ENCODE measurements at places on chromosomes 2 and 18.

DNA sequence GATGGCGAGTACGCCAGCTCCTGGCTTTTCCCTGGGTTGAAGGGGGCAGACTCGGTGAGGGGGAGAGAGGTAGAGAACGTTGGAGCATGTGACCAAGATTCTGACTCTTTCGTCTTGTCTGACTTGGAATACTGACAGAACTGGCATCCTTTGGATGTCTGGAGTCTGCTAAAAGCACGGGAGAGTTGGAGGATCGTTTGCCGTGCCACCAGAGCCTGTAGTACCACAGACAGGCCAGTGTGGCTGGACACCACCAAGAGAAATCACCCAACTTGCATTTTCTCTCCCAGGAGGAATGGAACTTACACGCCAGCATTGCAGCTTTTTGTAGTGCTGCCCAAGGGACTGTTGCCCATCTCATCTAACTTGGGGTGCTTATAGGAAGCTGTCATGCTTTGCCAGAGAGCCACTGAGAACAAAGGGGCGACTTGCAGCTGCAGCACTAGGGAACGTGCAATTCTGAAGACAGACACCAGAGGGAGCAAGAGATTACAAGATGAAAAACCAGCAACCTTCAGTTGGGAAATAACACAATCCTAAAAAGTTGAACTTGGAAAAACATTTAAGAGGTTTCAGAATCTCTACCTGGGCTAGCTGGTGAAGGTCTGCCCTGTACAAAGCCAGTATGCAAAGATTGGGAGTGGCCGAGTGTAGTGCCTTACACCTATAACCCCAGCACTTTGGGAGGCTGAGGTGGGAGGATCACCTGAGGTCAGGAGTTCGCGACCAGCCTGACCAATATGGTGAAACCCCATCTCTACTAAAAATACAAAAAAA lies 24.1 kb downstream of the PSMG2 start:
- peak; percentile 74 for DNase-seq

GRCh38 chr2:122378521-122378920 lies 623.1 kb downstream of the TSN start:
- no peak for DNase-seq

- peak; percentile 46 for DNase-seq
These were observed 46.8 kb downstream of the SH3BP4 start for GRCh38 chr2:234998404-234999211.

- no peak for DNase-seq
These were observed 15.8 kb downstream of the NABP1 start for GRCh38 chr2:191693778-191694177.

- DNase-seq: no peak
These were observed 188.4 kb downstream of the MTCL1 start for GRCh38 chr18:8893628-8894231.

DNA sequence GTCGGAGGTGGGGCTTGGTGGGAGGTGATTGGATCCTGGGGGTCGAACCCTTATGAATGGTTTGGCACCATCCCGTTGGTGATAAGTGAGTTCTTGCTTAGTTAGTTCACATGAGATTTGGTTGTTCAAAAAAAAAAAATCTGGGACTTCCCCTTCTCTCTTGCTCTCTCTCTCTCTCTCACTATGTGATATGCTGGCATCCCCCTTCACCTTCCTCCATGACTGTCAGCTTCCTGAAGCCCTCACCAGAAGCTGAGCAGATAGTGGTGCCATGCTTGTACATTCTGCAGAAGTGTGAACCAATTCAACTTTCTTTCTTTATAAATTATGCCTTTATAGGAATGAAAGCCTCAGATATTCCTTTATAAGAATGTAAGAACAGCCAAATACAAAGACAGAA lies 269.7 kb upstream of the APCDD1 start:
- no peak for DNase-seq

GRCh38 chr18:67092141-67092540 lies 424.4 kb downstream of the DSEL start:
- DNase-seq: no peak

GRCh38 chr2:157523270-157524247 lies 79.7 kb upstream of the CYTIP start:
- no peak for DNase-seq

- DNase-seq: no peak
These were observed 16.6 kb upstream of the CPS1 start for GRCh38 chr2:210539578-210540416.

DNA sequence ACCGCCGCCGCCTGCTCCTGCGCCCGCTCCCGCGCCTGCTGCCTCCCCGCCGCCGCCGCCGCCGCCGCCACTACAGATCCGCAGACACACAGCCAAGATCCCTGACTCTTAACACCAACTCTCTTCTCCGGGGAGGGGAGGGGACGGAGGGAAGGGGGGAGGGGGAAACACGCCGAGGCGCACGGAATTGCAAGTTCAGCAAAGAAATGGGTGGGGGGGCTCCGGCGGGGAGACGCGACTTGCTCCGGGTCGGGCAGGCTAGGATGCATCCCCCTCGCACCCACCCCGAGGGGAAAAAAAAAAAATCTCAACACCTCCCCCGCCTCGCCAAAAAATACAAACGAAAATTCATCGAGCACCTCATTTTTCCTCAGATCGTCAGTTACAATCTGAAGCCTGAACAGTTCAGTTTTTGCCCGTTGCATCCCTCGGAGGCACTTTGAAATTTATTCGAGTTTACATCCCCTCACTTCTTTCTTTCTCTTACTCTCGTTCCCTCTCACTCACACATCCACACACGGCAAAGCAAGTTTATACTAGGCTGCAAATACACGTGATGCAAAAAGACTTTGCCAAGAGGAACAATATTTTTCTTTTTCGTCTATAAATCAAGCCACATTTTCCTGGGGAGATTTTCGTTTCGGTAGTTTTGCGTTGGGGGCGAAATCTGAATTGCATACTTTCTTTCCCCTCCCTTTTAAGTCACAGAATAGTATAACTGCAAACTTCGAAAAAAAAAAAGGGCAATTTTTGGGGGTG lies at the start of gene TCF4:
Gene TCF4, minus strand, starts transcription at position 82 of the 759 bp plus-strand sequence. CDS start 1,076 bp downstream, outside the sequence.
- peak; percentile 73 for DNase-seq

GRCh38 chr2:208531361-208531760 lies 124.8 kb downstream of the PTH2R start:
- no peak for DNase-seq

- DNase-seq: no peak
These were observed 693.1 kb downstream of the ERBB4 start for GRCh38 chr2:211845338-211846035.

- peak; percentile 68 for DNase-seq
These were observed 53.7 kb downstream of the HS1BP3 start for GRCh38 chr2:20596973-20597859.

DNA sequence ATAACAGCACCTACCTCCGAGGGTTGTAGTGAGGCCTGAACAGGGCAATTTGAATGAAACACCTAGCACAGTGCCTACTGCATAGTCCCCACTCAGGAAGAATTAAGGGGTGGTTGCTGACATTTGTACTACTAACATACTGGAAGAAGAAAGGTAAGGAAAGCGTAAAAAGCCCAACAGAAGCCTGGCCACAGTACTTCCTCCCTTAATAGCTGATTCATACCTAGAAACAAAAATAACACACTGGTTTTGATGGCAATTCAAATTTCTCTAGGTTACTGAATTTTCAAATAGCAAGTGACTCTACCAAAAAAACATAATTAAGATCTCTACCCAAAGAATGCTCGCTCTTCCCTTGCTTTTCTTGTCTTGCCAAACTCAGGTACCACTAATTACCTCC lies 16.2 kb downstream of the SUCLG1 start:
- DNase-seq: no peak

GRCh38 chr2:25588576-25588975 lies 84.8 kb downstream of the DTNB start:
- no peak for DNase-seq

GRCh38 chr2:211113334-211114175 lies 557.2 kb downstream of the CPS1 start:
- DNase-seq: no peak

GRCh38 chr2:85728883-85729824 lies 24.6 kb upstream of the ATOH8 start:
- DNase-seq: peak; percentile 82

DNA sequence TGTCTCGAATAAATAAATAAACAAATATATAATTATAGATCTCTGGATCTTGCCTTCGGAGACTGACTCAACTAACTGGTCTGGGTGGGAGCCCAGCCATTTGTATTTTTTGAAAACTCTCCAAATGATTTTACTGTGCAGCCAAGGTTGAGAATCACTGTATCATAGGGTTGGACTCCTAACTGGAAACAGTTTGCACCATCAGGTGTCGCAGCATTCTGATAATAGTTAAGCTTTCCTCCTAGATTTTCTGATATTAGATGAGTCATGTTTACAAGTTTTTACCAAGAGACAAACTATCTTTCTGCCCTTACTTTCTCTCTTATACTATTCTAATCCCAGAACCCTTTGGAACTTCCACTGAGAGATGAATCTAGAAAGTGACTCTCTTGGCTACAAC lies 16.8 kb downstream of the IL37 start:
- peak; percentile 24 for DNase-seq

- DNase-seq: no peak
These were observed 286.4 kb downstream of the GALNT13 start for GRCh38 chr2:154158101-154158500.

GRCh38 chr2:215979620-215980019 lies 33.7 kb downstream of the MREG start:
- DNase-seq: no peak

- DNase-seq: no peak
These were observed 136.1 kb downstream of the SH3BP4 start for GRCh38 chr2:235087832-235088495.

DNA sequence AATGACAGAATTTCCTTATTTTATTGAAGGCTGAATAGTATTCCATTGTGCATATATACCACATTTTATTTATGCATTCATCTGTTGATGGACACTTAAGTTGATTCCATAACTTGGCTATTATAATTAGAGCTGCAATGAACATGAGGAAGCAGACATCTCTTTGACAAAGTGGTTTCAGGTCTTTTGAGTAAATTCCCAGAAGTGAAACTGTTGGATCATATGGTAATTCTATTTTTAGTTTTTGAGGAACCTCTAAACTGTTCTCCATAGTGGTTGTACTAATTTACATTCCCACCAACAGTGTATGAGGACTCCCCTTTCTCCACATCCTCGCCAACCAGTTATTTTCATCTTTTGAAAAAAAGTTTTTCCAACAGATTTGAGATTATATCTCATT lies 77.5 kb downstream of the TMEM200C start:
- no peak for DNase-seq

- DNase-seq: no peak
These were observed 196.7 kb downstream of the SH3BP4 start for GRCh38 chr2:235148201-235149170.

GRCh38 chr2:20303966-20304365 lies 46.7 kb downstream of the PUM2 start:
- no peak for DNase-seq

- DNase-seq: peak; percentile 94
These were observed at the start of gene STK17B for GRCh38 chr2:196171248-196171871. Gene STK17B, minus strand, starts transcription at chr2:196171578. Its CDS starts 8,195 bp downstream, at chr2:196163383.

DNA sequence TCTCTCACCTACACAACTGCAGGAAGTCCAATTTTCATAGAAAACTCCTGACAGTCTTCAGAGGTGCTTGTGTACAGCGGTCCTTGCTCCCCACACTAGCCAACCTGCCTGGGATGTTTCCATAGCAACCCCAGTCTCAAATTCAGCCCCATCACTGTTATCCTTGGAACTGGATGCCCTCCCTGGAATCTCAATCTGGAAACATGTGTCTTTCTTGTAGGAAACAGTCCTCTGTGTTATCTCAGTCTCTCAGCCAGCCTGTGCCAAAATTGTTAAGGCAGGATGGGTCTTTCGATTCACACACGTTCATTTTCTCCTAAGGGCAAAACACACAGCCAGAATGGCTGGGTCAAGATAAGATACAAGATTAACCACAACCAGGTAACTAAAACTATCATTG lies 295.5 kb upstream of the RND3 start:
- DNase-seq: no peak

DNA sequence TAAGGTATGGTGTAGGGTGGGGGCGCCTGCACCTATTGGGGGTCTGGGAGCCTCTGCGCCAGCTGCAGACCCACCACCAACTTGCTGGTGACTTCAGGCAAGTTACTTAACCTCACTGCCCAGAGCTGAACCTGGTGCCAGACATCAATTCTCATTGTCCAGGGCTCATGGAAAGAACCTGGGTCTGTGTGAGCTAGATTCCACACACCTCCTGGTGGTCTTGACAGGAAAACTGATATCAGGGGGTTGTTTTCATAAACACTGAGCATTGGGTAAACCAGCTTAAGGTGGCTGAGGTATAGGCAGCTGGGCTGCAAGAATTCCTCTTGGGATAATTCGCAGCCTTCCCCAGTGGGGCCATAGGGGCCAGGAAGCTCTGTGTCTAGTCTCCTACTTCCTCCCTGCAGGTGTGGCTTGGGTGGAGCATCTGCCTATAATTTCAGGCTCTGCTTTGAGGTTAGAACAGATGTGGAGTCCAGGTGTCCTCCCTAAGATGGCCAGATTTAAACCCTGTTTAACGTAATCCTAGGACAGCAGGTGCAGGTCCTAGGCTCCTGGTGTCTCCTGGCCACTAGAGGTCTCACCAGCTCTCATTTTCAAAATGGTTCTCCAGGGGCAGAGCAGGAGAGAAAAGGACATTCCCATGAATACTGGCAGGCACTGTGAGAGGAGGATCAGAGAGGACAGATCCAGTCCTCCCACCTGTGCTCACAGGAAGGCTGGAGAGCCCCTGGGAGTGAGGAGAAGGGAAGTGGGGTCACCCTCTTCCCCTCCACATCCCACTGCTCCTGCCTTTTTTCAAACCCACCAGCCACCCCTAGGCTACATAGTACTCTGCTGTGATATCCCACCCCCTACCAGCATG lies 100.4 kb upstream of the SMAD2 start:
- peak; percentile 57 for DNase-seq

DNA sequence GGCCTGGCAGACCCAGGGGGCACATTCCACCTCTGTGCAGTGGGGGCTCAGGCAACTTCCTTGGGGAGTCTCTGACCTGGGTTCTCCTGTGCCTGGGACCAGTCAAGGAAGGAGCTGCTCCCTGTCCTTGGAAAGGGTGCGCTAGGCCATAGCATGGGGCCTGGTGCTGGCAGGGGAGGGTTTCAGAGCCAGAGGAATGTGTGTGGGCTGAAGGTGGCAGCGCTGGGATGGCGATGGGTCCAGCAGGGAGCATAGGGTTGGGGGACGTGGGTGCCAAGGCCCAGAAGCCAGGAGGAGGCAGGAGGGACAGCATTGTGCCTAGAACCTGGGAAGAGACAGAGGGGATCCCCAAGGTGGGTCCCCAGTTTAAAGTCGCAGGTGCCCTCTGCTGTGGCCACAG lies 66.3 kb upstream of the TUBA3E start:
- DNase-seq: no peak

GRCh38 chr18:62445386-62445917 lies 77.4 kb upstream of the ZCCHC2 start:
- DNase-seq: no peak

GRCh38 chr2:182220335-182220734 lies 206.5 kb downstream of the PDE1A start:
- DNase-seq: no peak

- DNase-seq: peak; percentile 54
These were observed 21.6 kb upstream of the OTX1 start for GRCh38 chr2:63029058-63029457.
